ENCODE measurements at places on chromosomes 2 and 18.

GRCh38 chr2:96471772-96472171 lies 33.4 kb downstream of the NEURL3 start:
- no peak for DNase-seq

- DNase-seq = no peak
Measured at GRCh38 chr18:76471593-76471992, 23.4 kb downstream of the ZNF516 start.

GRCh38 chr2:75155115-75155514 lies 44.2 kb downstream of the TACR1 start:
- no peak for DNase-seq

DNA sequence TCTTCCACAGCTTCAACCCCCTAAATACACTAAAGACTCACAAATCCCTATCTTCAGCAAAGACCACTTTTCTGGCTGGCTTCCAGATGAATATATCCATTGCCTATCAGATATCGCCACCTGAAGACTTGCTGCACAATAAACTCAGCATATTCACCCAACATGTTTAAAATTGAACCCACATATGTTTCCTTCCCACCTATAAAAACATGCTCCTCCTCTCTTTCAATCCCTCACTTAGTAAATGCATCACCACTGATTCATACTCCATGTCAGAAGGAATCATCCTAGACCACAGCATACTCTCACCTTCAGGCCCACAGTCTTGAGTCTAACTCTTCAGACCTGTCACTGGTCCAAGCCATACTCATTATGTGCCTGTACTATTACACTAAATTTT lies 5.3 kb downstream of the SPC25 start:
- no peak for DNase-seq

- no peak for DNase-seq
Measured at GRCh38 chr2:233772583-233772982, 5.5 kb upstream of the MROH2A start.

- no peak for DNase-seq
Measured at GRCh38 chr2:17620280-17620679, 79.8 kb downstream of the VSNL1 start.

DNA sequence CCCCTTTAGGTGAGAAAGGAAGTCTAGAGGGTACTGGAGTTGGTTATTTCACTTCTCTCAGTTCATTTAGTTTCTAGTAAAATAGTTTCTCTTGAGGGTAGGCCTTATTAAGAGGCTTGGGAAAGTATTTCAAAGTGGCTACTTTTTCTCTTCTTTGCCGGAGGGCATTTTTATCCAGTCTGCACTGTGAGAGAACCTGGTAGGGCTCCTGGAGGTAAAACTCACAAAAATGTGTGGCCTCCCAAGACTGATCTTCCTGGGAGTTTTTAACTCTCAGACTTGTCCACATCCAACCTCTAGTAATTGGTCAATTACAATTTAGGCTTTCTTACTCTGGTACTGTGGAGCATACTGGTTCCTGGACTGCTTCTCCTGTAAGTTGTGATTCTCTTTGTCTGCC lies 28.0 kb downstream of the EHBP1 start:
- no peak for DNase-seq

- DNase-seq = no peak
Measured at GRCh38 chr2:144431998-144432397, 87.9 kb downstream of the ZEB2 start.

DNA sequence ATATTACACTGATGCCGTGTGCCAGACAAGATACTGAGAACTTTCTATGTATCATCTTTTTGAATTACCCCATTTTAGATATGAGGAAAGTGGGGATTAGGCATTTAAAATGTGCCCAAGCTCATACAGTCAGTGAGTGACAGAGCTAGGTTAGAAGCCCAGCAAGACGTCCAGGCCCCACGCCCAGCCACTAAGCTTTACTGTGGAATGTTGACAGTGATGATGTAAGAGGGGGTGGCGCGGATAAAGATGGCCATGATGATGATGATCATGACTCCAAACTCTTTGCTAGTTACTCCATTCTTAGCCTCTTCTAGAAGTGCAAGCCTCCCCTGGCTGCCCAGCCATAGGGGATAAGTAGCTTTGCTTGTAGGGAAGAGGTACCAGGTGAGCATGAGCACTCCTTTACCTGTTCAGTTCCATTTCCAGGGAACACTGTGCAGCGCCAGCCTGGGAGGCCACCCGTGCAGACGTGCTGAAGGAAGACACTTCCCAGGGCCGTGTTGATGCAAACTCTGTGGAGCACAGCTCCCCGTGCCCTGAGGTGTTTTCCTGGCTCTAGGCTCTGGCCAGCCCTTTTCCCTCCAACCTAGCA lies 65.5 kb downstream of the BCL2L11 start:
- no peak for DNase-seq

GRCh38 chr2:227363756-227364155 lies 15.3 kb downstream of the TM4SF20 start:
- DNase-seq = no peak

DNA sequence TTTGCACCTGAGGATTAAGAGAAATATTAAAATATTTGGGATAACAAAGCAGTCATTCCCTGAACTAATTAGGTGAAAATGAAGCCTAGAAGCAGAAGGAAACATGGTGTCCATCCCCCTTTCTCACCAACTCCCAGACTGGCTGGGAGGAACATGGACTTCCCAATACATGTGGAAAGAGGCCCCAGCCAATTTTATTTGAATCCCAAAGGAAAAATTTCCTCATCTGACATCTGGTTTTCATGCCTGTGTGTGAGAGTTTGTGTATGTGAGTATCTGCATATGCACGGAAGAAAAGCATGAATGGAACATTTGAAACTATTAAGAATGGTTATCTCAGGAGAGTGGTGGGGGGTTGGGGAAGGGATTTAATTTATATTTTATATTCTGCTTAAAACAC lies 84.3 kb downstream of the COPS8 start:
- no peak for DNase-seq

- DNase-seq = no peak
Measured at GRCh38 chr2:235599596-235600338, 105.9 kb downstream of the AGAP1 start.

GRCh38 chr2:138853761-138854160 lies 73.6 kb upstream of the NXPH2 start:
- DNase-seq = no peak

- peak; percentile 35 for DNase-seq
Measured at GRCh38 chr2:97713296-97714083, at the start of gene ZAP70. Gene ZAP70, plus strand, starts transcription at chr2:97713576. Its CDS starts 10,461 bp downstream, at chr2:97724037.

- no peak for DNase-seq
Measured at GRCh38 chr18:42606886-42607495, 508.5 kb downstream of the RIT2 start.

DNA sequence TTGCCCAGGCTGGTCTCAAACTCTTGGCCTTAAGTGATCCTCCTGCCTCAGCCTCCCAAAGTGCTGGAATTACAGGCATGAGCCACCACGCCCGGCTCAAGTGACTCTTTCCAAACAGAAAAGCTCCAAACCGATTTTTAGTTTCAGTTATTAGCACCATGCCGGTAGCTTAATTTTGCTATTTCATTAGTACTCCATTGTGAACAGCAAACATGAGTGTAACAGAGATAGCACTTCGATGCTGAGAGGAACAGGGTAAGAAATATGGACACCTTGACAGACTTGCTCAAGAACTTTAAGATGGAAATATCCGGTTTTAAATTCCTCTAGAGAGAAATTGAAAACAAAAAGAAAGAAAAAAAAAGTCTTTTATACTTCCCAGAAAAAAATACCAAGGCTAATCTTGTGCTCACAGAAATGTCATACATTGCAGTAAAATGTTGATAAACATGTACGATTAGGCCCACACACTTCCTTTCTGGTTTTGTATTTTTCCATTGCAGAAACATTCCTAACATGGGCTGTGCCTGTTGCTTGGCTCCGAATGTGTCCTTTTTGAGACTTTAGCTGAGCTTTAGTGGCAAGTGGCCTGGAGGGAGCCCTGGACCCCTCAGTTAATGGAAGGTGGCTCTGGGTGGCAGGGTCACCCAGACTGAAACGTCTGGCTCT lies 18.3 kb downstream of the FHL2 start:
- no peak for DNase-seq

- no peak for DNase-seq
Measured at GRCh38 chr2:44448860-44449527, 87.2 kb downstream of the CAMKMT start.

DNA sequence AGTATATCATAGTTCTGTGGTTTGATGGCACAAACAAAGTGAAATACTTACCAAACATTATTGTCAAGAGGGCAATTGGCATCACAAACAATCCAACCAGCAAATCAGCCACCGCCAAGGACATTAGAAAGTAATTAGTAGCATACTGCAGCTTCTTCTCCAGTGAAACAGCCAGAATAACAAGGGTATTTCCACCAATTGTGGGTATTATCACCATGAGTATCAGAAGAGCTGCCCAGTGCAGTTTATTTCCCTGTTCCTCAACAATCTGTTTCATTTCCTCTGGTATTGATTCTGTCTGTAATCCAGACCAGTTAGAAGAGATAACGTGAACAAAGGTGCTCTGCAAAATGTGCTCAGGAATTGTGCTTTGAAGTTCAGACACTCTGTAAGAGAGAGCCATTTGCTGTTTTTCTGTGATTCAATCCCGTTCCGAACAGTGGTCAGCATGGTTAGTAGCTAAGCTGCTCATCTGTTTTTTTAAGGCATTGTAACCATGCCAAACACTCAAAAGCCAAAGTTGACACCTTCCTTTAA lies 1.4 kb downstream of the HTR2B start:
- DNase-seq = no peak

- no peak for DNase-seq
Measured at GRCh38 chr2:11542275-11542819, 8.5 kb downstream of the GREB1 start.

DNA sequence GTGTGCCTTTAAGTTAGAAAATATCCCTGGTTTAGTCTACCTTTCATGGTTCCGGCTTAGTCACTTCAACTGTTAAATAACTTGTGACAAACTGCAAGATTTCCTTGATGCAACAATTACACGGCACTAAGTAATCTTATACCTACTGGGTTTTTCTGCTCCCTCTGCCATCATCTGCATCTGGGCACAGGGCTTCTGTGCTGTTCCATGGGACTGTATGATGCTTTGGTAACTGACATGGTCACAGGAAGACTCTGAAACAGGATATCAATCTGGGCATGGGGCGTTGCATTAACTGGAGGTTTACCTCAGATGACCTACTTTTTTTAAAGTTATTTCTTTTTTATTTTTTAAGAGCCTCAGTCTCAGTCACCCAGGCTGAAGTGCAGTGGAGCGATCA lies 365.4 kb downstream of the SS18 start:
- DNase-seq = no peak

DNA sequence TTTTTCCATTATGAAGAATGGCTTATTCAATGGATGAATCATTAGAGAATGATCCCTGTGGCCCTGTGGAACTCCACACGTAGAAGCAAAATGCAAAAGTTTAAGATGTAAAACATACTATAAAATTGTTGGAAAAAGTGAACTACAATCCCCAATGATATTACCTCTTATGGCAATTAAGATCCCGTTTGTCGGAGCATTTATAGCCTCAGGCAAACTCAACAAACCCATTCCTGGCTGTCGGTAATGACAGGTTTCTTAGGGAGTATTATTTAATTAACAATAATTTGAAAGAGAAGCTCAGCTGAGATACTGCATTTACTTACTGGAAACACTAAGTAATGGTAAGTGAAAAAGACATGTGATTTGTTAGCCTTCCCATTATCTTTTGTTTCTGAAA lies 138.3 kb downstream of the CDH20 start:
- DNase-seq = no peak

DNA sequence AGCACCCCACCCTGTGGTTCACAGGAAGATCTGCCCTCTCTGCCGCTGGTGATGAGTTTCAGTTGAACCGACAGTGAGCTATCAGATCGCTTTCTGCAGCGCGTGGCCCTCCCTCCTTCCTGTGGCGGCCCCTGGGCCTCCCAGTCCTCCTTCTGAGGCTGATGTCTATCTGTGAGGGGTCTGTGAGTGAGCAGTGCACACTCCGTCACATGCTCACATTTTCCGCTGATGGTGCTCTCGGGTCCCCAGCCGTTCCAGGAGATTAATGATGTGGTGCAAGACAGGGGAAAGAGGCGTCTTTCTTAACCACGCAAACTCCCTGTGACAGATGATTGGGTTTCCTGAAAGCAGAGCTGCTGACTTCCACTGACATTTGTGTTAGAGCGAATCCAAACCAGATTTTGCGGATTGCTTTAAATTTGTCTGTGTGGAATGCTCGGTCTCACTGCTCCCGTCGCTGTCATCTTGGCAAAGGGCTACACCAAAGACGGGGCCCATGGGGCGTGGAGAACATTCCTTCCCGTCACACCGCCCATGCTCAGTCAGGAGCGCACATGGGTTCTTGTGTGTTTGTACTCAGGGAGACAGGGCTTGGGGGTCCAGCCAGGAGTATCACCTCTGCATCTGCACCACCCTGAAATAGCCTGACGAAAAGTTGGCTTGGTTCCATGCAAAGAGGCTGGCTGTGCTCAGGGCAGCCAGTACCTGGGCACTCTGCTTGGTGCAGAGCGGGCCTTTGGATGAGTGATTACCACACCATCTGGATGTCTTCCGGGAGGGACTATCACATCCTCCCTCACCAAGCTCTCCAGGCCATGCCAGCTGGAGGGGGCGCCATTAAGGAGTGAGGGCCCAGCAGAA lies 154.7 kb upstream of the HS6ST1 start:
- DNase-seq = no peak

DNA sequence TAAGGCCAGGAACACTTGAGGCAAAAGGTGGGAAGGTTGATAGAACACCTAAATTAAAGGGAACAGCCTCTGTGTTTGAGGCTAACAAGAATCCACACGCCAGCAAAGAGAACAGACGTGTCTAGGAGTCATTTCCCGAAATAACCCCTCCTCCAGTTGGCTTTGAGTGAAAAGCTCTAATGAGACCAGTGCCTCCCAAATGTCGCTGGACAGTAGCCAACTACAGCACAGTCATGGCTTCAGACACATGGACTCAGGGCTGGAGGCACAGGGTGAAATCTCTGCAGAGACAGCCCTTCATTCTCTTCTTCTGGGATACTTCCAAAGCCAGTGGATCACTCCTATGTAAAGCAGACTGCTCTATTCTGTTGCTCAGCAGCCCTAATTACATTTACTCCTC lies 49.6 kb downstream of the SOWAHC start:
- DNase-seq = no peak

DNA sequence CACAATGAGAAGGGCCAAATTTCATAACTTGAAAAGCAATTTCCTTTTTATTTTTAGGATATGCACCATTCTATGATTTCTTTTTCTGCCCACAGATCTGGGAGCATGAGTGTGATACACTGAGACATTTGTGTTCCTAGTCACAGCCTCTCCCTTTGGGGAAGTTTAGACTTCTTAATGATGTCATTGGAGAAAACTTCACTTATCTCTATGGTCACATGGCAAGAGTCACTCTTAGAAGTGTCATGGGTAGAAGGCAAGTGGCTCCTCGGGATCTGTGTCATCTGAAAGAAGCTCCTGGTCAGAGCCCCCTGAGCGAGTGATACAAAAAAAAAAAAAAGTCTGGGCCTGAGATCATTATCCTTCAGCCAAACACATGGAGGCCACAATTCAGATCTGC lies 62.5 kb upstream of the LGALSL start:
- no peak for DNase-seq

Measured in activated T-helper 1 cell treated with anti-CD3 and anti-CD28 coated beads, Interleukin-2, amount 50 U/mL, for 16 hours (primary cell).